ENCODE measurements at places on chromosomes 6 and 20.

GRCh38 chr20:41007481-41007880 is 21.1 kb upstream of the TOP1 start:
- DNase-seq = no peak

DNA sequence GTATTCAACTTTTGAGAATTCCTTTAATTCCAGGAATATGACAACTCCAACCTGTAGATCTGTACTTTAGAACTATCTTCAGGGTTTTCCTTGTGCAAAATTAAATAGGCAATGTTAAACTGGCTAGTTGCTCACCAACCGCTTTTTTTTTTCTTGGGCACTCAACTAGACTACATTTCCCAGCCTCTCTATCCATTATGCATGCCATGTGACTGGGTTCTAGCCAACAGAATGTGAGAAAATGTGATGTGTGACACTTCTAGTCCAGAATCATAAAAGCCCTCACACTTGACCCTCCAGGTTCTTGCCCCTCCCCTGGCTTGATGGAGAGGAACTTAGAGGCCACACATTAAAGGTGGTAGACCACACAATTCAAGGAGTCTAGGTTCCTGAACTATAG is 166.0 kb downstream of the LMBRD1 start:
- DNase-seq = no peak

DNA sequence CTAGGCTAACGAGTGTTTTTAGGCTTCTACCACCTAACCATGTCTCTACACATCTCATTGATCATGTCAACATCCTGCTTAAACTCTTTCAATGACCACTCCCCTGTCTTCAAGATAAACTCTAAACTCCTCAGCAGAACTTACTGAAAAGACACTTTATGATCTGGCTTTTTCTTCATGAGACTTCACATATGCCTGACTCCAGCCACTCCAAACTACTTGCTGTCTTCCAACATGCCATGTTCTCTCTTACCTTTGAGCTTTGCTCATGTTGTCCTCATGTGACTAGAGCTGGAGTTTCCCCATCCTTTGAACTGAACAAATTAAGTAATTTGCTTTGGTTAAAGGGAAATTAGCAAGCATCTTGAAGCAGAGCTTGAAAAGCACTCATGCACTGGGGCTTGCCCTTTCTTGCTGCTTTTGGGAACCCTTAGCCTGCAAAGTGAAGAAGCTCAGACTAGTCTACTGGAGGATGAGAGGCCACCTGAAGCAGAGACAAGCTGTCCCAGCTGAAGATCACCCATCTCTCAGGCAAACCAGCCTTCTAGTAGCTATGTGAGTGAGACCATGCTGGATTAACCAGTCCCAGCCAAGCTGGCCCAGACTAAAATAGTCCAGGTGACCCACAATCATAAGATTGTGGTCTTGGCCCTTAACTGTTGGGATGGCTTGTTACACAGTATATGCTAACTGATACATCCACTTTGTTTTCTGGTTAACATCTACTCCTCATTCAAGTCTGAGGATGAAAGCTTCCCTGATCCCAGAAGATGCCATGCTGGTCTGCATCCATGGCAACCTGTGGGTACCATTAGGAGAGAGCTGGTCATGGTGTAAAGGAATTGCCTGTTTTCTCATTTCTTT is 235.8 kb downstream of the GMPR start:
- no peak for DNase-seq

DNA sequence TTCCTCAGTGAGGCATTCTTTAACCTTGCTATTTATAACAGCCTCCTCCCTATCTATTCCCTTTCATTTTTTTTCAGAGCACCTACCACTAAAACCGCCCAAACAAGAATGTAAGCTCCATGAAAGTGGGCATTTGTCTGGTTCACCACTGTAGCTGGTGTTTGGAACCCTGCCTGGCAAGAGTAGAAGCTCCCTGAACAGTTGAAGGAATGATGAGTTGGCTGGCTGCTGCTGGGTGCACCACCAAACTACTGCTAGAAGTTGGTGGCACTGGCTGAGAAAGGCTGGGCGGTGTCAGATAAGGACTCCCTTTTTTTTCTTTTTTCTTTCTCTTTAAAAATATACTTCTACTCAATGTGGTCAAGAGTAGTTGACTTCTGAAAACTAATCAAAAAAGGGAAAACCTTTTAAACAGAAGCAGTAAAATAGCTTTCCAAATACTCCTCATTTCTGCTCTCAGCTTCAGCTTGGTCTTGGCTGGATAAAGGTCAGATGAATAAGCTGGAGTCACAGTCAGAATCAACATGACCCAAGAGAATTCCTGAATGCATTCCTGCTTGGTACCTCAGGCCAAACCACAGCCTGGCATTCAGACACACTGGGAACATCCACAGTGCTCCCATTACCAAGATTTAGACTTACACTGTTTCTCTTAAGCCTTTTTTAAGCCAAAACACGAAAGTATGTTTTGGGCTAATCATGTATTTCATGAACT is 38.0 kb downstream of the RTN4IP1 start:
- peak; percentile 88 for DNase-seq

GRCh38 chr6:26175428-26176181 is 88.4 kb downstream of the HFE start:
- peak; percentile 75 for DNase-seq

GRCh38 chr20:20207872-20208271 is 155.5 kb downstream of the CFAP61 start:
- no peak for DNase-seq

GRCh38 chr6:148479497-148479896 is 136.9 kb downstream of the SASH1 start:
- DNase-seq = no peak

- peak; percentile 43 for DNase-seq
Observed at GRCh38 chr6:107716688-107717089, 107.4 kb downstream of the SCML4 start.

- DNase-seq = no peak
Observed at GRCh38 chr6:21371676-21372171, 221.8 kb upstream of the SOX4 start.

- DNase-seq = no peak
Observed at GRCh38 chr20:54688476-54688875, 213.1 kb downstream of the DOK5 start.

- DNase-seq = peak; percentile 61
Observed at GRCh38 chr20:11766961-11767360, 150.7 kb upstream of the BTBD3 start.

DNA sequence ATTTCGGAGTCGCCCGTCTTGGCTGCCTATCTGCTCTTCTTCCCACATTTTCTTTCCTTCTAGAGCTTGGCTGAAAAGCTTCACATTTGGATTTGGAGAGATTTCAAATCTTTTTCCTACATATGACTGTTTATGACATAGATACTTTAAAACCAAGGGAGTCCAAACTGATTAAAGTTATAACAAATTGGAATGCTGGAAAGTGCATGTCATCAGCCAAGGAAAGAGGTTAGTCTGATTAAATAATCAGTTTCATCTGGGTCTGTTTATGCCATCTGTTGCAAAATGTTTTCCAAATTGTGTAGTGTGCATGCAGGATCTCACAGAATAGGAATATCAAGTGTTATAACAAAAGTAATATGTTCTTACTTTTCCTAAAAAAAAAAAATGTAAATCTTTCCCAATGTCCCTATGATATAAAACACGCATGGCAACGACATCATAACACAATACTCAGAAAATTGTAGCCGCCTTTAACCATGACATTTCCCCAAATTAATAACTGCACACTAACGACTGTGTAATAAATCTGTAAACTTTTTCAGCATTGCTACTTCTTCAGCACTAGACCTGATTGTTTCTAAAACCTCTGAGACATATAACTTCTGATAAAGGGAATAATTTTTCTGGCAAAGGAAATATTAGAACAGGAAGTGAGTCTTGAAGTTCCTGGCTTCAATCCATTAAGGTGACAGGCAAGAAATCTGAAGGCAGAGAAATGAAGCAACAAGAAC is 230.2 kb upstream of the FOXQ1 start:
- peak; percentile 47 for DNase-seq

DNA sequence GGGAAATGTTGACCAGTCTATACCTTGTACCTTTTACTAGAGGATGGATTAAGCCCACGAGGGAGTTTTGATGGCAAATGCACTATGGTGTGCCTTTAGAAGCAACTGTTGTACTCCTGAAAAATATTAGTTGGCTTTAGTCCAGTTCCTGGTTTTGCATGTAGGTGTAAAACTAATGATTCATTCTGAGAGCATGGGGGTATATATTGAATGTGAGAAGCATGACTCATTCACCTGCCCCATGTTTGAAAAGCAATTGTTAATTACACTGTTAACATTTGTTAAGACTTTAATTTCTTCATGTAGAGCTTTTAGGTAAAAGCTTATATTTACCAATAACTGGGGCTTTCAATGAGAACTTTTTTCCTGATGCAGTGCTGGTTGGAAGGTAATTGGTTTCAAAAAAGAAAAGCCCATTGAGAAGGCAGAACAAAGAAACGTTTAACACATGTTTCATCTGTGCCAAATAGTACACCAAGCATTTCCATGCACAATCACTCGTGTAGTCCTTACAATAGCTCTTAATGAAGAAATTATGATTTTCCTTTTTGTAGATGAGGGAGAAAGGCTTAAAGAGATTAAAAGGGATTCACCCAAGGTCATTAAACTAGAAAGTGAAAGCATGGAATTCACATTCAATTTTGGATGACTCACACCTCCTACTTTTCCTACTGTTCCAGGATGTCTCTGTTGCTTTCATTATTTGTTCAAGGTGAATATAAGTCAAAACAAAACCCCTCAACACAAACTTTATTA is 134.1 kb downstream of the CCDC170 start:
- DNase-seq = no peak

DNA sequence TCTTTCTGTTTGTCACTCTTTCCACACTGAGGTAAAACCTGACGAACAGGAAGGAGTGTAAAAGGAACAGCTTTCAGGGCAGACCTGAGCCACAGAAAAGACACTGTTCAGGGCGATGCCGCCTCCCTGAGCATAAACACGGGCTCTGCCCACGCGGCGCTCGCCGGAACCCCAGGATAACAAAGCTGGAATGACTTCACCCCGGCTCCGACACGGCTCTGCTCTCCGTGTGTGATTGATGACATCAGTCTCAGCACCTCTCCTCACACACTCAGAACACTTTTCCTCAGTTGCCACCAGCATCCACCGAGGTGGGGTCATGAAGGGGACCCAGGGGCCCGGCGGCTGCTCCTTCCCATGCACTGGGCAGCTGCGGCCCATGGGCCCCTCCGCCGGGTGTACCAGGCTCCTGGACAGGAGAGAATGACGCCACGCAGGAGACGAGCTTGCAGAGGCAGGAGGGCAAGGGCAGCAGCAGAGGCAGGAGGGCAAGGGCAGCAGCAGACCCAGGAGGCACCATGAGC is 43.6 kb downstream of the DLL1 start:
- DNase-seq = no peak

- DNase-seq = no peak
Observed at GRCh38 chr6:161963181-161963580, 689.3 kb upstream of the AGPAT4 start.

DNA sequence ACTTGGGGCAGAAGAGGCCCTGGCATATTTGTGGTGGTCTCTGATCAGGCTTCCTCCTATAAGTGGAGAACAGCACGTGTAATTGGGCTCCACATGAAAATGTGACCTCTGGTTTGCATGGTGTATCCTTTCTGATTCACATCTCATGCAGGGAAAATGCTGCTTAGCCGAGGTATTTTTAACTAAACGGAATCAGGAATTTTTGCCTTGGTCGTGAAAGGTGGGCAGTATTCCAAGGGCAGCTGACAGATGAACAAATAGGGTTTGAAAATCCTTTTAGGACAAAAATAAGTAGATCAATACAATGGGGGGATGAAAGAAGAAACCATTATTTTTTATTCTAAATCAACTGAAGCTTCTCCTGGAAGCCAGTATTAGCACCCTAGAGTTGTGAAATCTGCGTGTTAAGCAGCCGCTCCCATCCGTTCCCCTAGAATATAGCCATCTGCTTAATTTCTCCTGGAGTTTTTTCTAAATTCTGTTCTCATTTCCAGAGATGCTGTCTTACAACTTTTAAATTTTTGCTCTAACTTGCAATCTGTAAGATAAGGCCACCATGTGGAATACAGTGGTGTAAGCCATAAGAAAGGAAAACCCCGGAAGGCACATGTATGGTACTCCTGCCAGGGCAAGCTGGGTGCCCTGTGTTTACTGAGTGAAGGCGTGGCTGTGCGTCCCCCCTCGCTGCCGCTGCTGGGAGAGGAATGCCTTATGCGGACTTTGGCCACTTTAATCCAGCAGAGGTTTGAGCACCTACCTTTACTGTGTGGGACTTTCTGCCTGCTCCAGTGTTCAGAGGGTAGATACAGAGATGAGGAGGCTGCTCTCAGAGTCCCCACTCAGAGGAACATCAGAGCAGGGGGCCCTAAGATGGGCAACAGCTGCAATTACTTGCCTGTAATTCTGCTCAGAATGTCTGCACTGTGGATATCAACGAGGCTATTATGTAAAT is 52.4 kb downstream of the SYNJ2 start:
- DNase-seq = no peak

DNA sequence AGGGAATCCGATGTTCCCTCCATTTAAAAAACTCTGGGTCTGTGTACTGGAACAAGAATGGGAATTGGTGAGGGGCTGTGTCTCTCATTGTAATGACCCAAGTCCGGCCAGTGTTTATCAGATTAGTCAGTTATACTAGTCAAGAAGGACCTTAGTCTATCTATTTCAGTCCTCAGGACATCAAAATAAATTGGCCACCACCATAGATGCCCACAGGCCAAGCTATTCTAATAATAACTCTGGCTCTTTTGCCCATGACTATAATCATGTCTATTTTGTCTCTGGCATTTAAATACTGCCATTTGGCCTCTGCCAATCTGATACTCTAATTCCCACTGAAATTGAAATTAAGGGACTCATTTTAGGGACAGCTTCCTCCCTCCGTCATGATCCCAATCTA is 37.8 kb downstream of the ELOVL4 start:
- DNase-seq = no peak

GRCh38 chr6:30793521-30794194 is 49.3 kb upstream of the IER3 start:
- DNase-seq = peak; percentile 85

DNA sequence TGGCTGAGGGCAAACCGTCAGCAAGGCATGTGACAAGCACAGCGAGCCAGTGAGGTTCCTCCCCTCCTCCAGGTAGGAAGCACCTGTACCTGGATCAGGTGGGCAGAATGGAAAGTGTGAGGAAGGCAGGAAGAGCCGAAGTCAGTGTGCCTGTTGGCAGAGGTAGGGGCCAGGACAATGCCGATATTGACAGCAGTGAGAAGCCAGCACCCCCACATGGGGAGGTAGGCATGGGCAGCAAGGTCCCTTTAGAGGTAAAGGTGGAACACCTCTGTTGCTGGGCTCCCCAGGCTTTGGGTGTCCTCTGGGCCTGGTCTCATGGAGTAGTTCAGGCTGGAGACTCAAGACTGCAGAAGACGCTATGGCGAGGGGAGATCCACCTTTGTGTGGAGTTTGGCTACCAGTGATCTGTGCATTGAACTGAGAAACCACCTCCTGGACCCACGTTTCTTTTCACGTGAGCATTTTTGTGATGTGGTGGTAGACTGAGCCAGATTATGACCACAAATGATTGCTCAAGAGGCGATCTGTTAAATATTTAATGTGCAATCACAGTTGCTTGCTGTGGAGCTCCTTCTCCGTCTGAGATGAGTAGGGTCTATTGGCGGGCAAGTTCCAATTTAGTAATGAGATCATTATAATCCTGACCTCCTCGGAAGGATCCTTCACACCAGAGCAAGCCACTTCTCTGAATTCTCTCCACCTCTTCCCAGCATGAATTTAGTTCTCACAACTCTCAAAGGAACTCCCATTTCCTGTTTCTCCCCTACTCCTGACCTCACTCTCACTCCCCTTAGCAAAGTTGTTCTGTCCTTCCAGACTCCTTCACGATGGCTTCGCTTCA is 174.8 kb downstream of the CDH26 start:
- no peak for DNase-seq

- DNase-seq = peak; percentile 52
Observed at GRCh38 chr20:1478566-1478965, 11.9 kb upstream of the NSFL1C start.
